ENCODE measurements at places on chromosomes 2 and 18. TPM values are rescaled to one million over a fixed set of nuclear protein-coding genes. Genes with fewer than 3 reads are reported as not detected.

The GREB1 gene
- 19.5 TPM for total RNA-seq

GRCh38 chr2:127313406-127313805, 19.5 kb upstream of the ERCC3 start:
- no peak for DNase-seq

- no peak for DNase-seq
Measured at GRCh38 chr2:150209746-150210145, 277.7 kb downstream of the RND3 start.

The NEB gene
- total RNA-seq = 12.4 TPM

- DNase-seq = no peak
Measured at GRCh38 chr2:27390822-27391679, 10.5 kb upstream of the ZNF513 start.

The PLCD4 gene
- 0.31 TPM for total RNA-seq

GRCh38 chr2:73103018-73103542, 9.7 kb downstream of the RAB11FIP5 start:
- no peak for DNase-seq

- DNase-seq = no peak
Measured at GRCh38 chr2:26672112-26672817, 20.3 kb upstream of the KCNK3 start.
